ENCODE measurements at places on chromosomes 5 and 9.

- DNase-seq = peak; percentile 49
Observed at GRCh38 chr5:61329550-61330128, 2.4 kb upstream of the ZSWIM6 start.

GRCh38 chr5:155616779-155617392, 603.3 kb downstream of the KIF4B start:
- DNase-seq = no peak

GRCh38 chr5:173775261-173776197, 112.6 kb upstream of the CPEB4 start:
- no peak for DNase-seq

GRCh38 chr9:137055385-137056364, 1.8 kb upstream of the ENTPD2 start:
- peak; percentile 80 for DNase-seq

Data from EL (cell line).